NK-92 treated with Interleukin-12 subunit alpha and Interleukin-12 subunit beta, amount 100 ng/mL, for 24 hours (cell line): ENCODE measurements at places on chromosomes 2 and 18.

- DNase-seq = no peak
Measured at GRCh38 chr2:133062931-133063665, 393.1 kb upstream of the LYPD1 start.

DNA sequence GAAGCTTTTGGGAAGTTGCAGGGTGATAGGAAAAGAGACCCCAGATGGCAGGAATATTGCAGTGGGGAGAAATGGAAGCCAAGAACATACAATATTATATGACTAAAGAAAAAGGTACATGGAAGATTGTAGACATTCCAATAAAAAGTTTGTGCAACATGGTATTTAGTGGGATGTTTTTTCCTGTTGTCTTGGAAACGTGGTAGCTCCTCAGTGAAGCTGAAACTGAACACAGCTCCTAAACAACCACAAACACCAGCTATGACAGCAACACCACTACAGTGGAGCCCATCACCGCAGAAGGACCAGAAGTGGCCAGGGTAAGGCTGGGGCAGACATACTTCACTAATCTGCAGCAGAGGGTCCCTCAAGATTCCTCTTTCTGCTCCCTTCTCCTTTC lies 246.8 kb downstream of the CDH20 start:
- DNase-seq = no peak

GRCh38 chr2:233111427-233111826 lies 51.3 kb downstream of the INPP5D start:
- no peak for DNase-seq

DNA sequence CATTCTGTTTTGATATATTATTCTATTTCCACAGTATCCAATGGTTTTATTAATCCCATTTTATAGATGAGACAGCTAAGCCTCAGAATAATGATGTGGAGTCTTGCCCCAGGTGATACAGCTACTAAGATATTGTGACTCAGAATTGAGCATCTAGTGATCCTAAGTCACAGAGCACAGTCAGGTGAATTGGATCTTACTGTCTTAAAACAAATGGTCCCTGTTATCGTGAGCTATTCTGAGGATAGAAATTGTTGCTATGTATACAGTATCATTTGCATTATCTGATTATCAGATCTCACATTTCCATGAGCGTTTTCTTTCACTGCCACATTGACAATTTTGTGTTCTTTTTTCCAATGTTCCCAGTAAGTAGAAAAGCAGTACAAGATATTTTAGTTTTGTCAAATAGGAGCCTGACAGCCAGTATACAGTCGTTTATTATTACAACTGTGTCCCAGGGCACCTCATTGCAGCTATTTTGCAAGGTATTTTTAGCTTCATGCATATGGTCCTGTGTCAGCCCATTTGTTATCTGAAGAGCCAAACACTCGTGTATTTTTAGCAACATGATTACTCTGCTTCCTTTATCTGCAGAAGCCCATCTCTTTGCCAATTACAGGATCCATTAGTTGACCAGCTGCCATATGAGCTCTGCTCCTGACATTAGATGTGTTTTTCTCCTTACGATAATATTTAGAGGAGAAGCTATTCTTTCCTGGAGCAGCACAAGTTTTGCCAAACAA lies 25.1 kb upstream of the SGPP2 start:
- DNase-seq = no peak

DNA sequence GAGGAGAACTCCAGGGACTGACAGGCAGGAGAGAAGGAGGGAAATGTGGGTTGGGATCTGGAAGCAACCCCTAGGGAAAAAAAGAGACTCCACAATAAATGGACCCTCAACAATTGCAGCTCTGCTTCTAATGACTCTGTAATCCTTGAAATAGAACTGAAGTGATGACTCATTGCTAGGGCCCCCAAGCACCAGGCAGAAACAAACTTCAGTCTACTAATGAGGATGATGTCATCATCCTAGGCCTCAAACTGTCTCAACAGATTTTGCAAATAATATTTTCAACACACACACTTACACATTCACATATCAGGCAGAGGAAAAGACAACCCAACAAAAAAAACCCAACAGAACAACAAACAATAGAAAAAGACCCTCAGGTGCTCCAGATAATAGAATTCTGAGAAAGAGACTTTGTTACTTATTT lies 143.3 kb downstream of the HDAC4 start:
- peak; percentile 32 for DNase-seq

DNA sequence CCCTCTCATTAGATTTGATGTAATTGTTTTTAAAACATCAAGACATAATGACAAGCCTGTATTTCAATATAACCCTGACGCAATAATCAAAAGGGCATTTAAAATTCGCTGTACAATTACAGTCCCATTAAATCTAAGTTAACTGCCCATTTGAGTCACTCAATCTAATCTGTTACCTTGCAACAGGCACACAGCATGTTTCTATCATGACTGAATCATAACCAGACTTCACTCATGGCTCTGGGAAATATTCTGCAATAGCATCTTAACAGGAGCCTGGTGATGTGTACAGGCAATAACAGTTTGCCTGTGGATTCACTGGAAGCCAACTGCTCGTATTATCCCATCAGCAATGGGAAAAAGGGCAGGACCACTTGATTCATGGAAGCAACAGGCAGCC lies 142.3 kb upstream of the NCKAP5 start:
- no peak for DNase-seq

DNA sequence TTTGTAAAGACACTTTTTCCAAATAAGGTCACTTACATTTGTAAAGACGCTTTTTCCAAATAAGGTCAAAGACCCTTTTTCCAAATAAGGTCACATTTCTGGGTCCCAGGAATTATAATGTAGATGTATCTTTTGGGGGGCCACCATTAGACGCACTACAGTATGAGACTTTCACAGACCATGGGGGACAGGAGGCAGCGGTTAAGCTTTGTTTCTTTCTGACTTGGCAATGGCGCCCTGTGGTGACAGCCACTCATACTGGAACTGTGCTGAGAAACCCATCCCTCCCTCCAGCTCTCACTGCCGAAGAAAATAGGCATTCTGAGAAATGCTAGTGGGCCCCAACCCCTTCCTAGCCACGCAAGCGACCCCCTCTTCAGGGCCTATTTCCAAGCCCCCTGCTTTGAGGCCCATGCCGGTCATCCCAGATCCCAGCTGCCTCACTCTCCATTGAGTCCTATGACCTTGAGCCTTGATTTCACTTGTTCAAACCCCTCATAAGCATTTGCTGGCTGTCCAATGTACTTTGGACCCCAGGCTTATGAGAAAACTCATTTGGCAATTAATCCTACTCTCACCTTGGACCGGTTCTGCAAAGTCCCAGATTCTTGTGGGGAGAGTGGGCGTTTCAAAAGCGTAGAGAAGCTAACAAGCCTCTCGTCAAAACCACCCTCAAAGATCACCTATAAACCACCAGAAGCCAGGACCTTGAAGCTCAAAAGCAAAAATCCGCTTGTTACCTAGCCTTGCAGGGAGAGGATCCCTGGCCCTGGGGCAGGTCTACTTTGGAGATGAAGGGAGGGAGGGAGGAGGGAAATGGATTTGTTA lies 11.3 kb upstream of the SPATA3 start:
- DNase-seq = no peak

DNA sequence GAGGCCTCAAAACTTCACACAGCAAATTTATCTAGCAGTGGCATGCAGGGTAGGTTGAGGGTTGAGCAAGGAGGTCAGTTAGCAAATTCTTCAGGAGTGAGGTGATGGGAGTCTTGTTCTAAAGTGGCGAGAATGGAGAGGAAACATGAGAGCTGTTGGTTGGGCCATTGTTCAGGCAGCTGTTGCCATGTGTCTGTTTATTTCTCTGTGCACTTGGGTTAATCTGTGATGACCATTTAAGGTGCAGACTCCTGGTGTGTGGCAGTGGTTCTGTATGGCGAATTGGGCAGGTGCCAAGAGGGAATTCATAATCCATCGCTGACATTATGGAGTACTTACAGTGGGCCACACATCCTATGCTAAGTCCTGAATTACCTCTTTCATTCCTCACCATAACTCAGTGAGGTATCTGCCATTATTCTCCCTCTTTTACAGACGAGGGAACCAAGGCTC lies 30.4 kb downstream of the TMEM178A start:
- no peak for DNase-seq

DNA sequence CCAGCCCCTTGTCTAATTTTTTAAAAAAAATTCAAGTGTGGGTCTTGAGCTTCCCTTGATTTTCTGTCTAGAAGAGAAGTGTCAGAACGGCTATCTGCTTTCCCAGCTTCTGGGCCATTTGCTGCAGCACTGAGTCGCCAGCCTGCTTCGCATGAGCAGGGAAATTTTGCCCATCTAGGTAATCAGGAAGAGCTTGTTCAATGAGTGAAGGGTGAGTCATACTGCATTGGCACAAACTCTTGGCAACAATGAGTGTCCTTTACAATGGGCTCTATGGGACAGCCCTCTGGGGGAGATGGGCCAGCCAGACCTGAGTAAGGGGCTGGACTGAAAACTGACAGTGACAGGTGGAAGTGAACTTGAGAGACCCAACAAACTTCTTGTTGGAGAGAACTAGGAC lies 2.4 kb upstream of the RNF144A start:
- DNase-seq = no peak

DNA sequence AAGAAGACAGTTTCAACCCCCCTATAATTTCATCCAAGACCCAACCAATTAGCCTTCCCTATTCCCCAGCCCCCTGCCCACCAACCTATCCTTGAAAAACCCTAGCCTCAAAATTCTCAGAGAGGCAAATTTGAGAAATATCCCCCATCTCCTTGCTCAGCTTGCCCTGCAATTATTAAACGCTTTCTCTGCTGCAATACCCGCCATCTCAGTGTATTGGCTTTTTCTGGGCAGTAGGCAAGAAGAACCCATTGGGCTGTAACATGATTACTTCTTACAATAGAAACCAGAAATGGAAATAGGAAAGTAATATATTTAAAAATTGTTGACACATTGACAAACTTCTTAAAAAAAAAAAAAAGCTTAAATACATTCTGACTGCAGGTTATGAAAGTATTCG lies 140.6 kb upstream of the CCDC150 start:
- DNase-seq = no peak

DNA sequence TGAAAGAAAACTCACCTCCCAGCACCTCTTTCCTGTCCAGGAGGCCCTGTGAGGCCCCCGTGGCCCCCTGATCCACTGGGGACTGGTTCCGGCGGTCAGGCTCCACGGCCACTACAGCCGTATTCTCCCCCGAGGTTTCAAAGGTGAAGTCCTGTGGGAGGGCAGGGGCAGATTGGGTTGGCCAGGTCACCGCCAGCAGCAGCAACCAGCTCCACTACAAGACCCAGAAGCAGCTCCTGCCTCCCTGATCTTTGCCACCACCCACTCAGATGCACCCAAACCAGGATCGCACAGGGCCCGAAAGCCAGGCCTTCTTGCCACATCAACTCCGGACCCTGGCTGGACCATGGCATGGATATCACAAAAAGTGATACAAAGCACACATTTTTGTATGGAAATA lies 21.9 kb downstream of the SDC1 start:
- DNase-seq = no peak

DNA sequence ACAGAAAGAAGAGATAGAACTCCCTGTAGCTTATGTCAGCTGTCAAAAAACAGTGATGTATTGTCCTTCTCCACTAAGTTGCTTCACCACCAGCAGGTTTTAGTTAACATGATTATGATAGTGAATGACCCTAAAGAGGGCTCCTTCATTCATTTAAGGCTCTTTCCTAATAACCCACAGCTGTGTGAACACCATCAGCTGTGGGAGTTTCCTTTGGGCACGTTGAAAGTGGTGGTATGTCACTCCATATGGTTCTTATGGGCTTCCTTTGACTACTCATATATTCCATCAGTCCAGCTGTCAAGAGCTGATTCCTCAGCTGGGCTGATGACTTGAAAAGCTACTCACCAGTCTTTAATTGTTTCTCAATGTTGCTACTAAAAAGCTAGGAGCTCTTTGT lies 210.3 kb downstream of the UBE2E3 start:
- DNase-seq = no peak

DNA sequence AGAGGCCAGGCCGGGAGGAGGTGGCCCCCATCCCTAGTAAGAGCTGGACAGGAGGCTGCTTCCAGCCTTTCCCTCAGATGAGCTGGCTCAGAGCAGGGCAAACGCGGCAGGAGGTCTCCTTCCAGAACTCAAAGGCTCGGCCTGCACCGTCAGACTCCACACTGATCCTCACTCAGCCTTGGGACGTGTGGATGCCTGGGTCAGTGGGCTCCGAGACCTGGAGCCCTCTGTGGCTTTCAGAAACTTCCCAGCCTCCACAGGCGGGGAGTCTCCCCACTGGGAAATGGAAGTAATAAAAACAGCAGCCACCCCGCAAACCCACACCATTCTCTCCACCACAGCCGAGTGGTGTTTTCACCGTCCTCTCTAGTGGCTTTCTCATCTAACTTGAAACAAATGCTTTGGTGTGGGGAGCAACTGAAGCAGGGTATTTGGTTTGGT lies 54.3 kb downstream of the INPP5D start:
- DNase-seq = no peak

- DNase-seq = no peak
Measured at GRCh38 chr2:207038299-207038698, 99.0 kb downstream of the CPO start.

DNA sequence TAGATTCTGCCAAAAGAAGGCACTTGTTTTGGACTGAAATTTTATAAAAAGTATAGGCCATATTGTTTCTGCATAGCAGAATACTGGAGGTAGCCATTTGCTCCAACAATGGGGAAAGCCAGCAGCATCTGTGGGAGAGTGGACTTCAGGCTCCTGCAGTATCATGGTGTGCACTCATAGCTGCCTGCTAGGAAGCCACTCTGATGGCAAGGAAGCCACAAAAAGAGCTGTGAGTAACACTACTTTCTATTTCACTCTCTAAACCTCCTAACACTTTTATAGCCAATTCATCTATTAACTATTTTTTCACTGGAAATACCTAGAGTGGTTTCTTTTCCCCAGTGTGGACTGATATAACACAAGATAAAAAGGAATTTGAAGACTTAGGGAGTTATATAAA lies 144.4 kb upstream of the KCNJ3 start:
- DNase-seq = no peak

DNA sequence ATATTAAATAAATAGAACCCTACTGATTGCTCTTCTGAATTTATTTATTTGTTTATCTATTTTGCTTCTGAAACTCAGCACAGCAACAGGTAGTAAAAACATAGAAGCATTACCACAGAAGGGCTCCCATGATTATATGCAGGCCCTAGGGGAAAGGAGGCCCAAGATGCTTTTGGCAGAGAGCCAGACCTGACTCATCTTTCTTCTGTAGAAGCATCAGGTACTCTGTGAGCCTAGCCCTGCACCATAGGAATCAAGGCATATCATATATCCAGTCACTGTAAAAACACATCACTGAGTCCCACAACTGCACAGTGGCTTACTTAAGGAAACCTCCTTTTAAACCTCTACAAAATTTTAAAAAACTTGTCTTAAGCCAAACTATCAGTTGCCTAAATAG lies 1.8 kb downstream of the SCN9A start:
- no peak for DNase-seq

DNA sequence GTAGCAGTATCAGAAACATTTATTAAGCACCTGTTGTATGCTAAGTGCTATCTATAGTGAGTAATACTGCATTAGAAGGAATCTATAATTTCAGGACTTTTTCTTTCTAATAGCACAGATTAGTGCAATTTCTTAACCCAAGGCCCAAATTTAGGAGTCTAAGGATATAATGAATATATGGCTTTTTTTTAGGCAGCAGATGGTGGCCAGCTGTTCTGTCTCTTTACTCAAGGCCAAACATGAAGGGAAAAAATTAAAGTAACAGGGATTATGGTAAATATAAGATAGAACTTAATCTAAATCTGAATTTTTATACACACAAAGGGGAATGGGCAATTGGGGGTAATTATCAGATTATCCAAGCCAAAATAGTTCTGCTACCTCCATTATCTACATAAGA lies 230.6 kb upstream of the SP5 start:
- no peak for DNase-seq
